ENCODE measurements at places on chromosomes 6 and 20.
A peak's percentile ranks its signal among the peaks of the same experiment; 100 is the strongest.

DNA sequence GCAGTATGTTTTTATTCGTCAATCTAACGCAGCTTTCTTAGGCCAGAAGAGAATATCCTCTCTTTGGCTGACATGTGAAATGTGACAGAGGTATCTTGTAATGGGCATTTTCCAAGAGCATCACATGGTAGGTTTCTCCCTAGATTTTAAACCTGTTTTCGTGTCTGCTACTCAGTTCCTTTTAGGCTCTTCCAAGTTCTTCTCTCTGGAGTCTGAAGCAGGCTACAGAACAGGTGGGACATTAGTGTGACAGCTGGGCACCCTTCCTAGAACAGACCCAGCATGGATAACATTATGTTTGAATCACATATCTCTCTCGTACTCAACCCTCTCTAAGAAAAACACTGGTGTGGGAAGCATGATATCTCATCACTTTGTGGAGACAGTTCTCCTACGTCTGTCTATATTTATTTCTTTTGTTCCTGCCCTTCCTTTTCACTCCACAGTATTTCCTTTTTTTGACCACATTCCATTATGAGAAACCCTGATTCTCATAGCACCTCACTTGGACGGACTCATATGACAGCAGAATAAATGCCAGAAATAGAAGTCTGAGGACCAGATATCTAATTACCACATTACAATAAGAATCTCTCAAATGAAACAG lies 263.4 kb downstream of the NKAIN2 start:
- no peak for DNase-seq

DNA sequence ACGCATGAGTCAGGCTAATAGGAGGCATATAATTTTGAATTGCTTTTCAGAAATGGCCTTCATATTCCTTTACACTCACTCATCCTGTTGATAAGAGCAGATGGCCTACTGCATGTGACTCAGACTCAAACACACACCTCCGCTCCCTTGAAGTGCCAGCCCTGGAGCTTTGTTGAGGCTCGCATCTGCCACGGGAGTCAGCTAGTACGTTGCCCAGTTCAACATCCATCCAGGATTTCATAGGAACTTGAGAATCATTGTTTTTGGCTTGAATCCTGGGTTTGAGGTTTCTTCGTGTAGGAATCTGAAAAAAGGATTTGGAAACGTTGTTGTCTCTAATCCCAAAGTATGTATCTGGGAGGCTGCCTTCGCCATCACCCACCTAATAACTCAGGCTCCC lies 87.4 kb upstream of the JAG1 start:
- no peak for DNase-seq

GRCh38 chr20:3716195-3716834 lies 3.9 kb upstream of the SIGLEC1 start:
- peak; percentile 38 for DNase-seq

- no peak for DNase-seq
Measured at GRCh38 chr6:139650941-139651340, 276.5 kb upstream of the CITED2 start.

GRCh38 chr6:131460614-131461000 lies 112.4 kb upstream of the ARG1 start:
- no peak for DNase-seq

DNA sequence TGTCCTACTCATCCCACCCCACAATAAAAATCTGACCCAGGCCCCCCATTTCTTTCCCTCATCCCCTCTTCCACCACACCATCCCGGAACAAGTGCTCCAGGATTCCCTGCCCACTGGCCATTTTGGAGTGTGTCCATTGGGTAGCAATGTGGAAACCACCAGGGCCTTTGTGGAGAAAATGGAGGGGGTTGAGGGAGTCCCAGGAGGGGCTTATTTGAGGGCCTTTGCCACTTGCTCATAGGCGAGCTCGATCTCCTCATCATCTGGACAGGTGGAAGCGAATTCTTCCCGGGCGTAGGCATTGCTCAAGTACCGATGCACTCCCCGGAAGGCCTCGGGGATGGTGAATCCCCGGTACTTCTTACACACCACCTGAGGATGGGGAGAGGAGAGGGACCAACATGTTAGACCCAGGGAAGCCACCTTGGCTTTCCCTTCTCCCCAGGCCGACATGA lies 1.6 kb upstream of the DDAH2 start:
- no peak for DNase-seq

- no peak for DNase-seq
Measured at GRCh38 chr6:30234356-30234755, 21.1 kb upstream of the TRIM26 start.

DNA sequence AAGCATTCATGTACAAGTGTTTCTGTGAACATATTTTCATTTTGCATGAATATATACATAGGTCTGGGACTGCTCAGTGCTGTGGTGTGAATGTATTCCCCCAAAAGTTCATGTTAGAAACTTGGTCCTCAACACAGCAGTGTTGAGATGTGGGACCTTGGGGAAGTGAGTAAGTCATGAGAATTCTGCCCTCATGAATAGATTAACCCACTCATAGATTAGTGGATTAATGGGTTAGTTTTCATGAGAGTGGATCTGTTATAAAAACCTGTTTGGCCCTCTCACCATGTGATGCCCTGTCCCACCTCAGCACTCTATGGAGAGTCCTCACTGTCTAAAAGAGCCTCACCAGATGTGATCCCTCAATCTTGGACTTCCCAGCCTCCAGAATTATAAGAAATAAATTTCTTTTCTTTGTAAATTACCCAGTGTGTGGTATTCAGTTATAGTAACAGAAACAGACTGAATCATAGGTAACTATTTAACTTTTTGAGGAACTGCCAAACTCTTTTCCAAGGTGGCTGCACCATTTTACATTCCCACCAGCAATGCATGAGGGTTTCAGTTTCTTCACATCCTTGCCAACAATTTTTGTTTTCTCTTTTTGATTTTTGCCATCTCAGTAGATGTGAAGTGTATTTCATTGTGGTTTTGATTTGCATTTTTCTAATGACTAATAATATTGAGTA lies 45.3 kb downstream of the QRSL1 start:
- no peak for DNase-seq

DNA sequence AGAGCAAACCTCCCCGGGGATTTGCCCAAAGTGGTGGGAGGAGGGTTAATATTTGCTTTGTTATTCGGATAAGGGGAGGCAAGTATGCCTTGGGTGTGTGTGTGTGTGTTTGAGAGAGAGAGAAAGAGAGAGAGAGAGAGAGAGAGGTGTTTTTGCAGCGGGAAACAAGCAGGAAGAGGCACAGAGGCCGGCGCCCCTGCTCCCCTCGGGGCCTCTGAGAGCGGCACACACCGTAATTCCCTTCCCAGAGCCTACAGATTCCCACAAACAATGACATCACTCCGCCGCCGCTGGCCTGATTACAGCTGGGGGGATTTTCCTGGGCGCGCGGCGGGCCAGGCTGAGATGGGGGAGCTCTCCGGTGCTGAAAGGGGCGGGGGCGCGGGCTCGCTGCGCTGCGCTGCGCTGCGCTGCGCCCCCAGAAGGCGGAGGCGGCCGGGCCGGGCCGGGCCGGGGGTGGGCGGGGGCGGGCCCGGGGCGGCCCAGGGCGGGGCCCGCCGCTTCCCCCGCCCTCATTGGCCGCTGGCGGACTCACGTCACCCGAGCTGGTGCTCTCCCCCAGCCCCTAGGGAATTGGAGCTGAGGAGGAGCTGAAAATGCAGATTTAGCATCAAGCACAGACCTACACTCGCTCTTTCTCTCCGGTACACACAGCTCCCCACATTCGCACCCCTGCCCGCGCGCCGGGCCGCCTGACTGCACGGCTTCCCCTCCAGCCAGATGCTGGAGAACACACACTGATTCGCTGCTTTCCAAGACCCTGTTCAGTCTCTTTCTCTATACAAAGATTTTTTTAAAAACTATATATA lies at the start of gene PCSK2:
Gene PCSK2 (plus strand): TSS at position 631 of the 809 bp plus-strand sequence. CDS start 266 bp downstream, outside the sequence.
- peak; percentile 61 for DNase-seq

DNA sequence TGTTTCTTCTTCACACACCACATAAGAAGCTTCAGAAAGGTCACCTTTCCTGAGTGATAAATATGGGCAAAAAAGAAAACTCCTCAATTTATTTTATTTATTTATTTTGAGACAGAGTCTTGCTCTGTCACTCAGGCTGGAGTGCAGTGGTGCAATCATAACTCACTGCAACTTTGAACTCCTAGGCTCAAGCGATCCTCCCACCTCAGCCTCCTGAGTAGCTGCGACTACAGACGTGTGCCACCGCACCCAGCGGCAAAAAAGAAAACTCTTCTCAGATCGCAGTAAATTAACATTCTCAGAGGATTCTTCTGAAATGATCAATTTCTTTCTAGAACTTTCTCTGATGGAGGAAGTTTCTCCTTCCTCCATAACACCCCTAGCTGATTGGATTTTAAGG lies 111.2 kb downstream of the TRERF1 start:
- DNase-seq: no peak

Data from right renal pelvis (tissue), 4 donors.